Activated CD8-positive, alpha-beta memory T cell treated with anti-CD3 and anti-CD28 coated beads for 24 hours (primary cell): ENCODE measurements at places on chromosomes 13 and 19.

DNA sequence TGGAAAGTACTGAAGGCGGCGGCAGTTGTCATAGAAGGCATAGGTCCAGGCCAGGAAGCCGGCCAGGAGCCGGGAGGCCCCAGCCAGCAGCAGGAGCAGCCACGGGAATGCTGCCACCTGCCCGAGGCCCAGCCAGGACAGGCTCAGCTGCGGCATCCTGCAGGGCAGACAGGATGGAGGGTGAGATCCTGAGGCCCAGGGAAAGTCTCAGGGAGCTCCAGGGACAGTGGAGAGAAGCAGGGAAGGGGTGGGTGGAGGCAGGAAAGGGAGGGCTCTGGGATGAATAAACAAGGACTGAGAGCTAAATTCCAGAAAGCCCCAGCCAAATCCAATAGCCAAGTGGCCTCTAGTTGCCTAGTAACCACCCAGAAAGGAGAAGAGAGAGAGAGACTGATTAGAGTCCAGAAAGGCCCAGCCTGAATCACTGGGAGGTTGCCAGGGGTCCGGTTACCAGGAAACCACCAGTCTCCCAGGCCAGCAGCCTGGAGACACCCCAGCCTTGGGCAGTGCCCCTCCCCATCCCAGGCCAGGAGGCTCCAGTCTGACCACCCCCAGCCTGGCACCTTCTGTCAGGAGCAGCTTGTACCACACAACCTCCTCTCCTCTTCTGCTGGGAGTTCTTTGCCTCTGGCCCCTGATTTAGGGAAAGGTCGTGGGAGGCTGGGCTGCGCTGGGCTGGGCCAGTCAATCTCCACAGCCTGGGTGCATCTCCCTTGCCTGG lies 7.5 kb upstream of the OR10H5 start:
- no peak for DNase-seq

- DNase-seq = no peak
These were observed 989 bp downstream of the ZNF766 start for GRCh38 chr19:52270266-52270885.

GRCh38 chr19:57052081-57052480 lies 67.7 kb upstream of the USP29 start:
- no peak for DNase-seq

DNA sequence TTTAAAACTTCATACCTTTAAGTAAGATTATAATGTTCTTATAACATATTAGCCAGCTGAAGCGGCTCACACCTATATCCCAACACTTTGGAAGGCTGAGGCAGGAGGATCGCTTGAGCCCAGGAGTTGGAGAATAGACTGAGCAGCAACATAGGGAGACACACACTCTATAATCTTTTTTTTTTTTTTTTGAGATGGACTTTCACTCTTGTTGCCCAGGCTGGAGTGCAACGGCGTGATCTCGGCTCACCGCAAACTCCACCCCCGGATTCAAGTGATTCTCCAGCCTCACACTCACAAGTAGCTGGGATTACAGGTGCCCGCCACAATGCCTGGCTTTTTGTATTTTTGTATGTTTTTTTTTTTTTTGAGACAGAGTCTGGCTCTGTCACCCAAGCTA lies 37.3 kb downstream of the SPRYD7 start:
- DNase-seq = no peak

- no peak for DNase-seq
These were observed 142.3 kb downstream of the PCCA start for GRCh38 chr13:100231176-100231575.

- no peak for DNase-seq
These were observed 2.1 kb downstream of the DMKN start for GRCh38 chr19:35511337-35511736.

DNA sequence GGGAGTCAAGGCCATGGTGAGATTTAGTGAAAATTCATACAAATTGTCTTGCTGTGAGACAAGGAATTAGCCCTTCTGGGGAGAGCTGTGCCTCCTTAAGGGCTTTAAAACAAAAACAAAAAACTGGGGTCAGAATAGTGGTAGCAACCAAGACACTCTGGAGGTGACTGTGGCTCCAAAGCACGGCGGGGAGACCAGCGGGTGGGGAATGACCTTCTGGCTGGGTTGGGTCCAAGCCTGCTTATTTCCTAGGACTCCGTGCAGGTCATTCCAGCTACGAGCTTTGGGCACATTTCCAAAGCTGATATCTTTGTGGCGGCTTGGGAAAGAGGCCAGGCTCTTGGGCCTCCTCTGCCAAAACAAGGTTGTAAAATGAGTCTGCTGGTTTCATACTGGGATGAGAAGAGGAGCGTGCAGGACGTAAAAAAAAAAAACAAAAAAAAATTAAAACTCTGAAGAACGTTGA lies 348.3 kb downstream of the UQCRFS1 start:
- no peak for DNase-seq

- no peak for DNase-seq
These were observed 510.5 kb downstream of the IRS2 start for GRCh38 chr13:109275852-109276251.

GRCh38 chr19:49840736-49841249 lies 10.2 kb upstream of the PTOV1 start:
- DNase-seq = no peak

DNA sequence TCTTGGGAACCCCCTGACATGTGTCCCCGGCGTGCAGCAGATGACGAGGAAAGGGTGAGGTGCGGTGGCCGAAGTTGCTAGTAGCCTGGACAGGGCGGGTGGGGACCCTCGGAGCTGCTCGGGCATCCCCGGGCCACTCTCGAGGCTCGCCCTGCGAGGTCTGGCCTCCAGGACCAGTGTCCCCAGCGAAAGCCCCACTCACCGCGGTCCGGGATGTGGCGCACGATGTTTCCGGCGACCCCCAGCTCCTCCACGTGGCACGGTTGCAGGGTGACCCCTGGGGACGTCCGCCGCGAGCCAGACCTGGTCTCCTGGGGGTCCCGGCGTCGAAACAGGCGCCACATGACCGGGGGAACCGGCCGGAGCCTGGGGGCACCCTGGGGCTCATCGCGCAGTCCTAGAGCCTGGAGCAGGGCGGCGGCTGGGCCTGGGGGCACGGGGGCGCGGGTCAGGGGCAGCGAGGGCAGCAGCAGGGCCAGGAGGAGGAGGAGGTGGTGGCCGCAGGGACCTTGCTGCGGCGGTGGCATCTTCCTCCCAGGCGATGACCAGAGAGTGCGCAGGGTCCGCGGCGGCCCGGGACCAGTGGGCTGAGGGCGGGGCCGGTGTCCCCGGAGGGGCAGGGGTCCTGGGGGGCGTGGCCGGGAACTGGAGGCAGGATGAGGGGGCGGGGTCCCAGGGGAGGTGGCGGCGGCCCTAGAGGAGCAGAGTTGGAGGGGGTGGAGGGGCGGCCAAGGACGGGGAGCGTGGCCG lies 26.0 kb downstream of the CERS1 start:
- no peak for DNase-seq

DNA sequence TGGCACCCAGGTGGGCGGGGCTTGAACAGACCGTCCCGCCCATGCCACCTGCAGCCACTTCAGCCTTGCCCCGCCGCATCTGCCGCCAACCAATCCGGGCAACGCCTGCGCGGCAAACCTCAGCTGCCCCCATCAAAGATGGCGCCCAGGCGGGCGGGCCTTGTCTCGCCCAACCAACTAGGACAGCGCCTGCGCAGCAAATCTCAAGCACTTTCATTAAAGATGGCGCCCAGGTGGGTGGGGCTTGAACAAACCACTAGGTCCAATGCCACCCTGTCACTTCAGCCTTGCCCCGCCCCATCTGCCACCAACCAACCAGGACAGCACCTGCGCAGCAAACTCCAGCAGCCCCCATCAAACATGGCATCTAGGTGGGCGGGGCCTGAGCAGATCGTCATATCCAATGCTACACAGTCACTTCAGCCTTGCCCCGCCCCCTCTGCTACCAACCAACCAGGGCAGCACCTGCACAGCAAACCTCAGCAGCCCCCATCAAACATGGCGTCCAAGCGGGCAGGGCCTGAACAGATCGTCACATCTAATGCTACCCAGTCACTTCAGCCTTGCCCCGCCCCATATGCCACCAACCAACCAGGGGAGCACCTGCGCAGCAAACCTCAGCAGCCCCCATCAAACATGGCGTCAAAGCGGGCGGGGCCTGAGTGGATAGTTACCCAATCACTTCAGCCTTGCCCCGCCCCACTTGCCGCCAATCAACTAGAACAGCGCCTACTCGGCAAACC lies 1.4 kb downstream of the PEG3 start:
- DNase-seq = no peak

- no peak for DNase-seq
These were observed 933.8 kb downstream of the PCDH9 start for GRCh38 chr13:66296328-66296727.

- DNase-seq = no peak
These were observed 641.0 kb downstream of the FGF9 start for GRCh38 chr13:22311734-22312404.

DNA sequence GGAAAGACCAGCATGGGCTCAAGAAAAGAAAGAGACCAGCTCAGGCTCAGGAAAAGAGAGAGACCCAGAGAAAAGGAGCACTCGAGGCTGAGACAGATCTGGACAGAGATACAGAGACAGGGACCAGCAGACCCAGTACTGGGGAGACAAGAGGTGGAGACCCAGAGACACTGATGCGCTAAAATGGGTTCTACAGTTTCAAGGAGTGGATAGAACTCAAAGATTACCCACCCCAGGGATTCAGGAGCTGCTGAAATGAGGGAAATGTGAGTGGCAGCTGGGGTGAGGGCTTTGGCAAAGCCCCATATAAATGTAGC lies 609 bp upstream of the ZSCAN18 start:
- DNase-seq = no peak

GRCh38 chr19:46564701-46565100 lies 36.4 kb upstream of the CALM3 start:
- no peak for DNase-seq

- DNase-seq = no peak
These were observed 5.3 kb downstream of the MISP start for GRCh38 chr19:756236-756635.

- no peak for DNase-seq
These were observed 1.4 kb downstream of the TMEM272 start for GRCh38 chr13:51843529-51843928.

- DNase-seq = no peak
These were observed 760.4 kb downstream of the SLITRK1 start for GRCh38 chr13:83121896-83122295.

GRCh38 chr19:47674548-47674947 lies 38.7 kb upstream of the EHD2 start:
- no peak for DNase-seq

DNA sequence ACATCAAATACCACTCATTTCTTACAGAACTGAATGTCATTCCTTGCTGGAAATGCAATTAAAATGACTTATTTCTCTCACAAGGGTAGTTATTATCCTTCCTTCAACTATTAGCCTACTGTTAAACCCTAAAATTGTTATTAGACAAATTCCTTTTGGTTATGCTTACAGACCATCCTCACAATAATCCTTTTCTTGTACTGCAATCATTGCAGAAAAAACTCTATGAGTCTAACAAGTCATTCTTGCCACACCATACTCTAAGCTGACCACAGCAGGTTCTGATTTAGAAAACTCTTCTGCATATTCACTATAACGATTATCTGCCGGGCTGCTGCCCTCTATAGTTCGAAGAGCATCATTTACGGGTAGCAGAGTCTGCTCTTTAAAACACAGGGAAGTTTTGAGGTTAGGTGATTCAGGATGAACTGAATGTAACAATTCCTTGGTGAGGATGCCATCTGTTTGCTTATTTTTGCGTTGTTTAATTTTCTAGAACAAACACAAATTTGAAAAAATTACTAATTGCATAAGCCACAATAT lies 38.2 kb downstream of the MTMR6 start:
- DNase-seq = no peak

DNA sequence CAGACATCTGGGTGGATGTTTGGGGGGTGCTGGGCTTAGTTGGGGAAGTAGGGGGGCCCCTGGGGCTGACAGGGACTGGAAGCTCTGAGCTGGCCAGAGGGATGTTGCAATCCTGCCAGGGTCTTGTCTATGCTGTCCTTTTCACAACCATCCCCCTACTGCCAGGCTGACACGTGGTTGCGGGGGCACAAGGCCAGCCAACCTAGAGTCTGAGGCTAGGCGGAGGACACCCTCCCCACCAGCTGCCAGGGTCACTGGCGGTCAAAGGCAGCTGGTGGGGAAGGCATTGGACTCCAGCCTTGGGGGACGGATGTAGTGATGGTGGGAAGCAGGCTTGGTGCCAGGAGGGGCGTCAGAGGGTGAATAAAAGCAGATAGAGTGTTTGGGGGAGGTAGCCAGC lies 1.6 kb upstream of the APOC1 start:
- no peak for DNase-seq

DNA sequence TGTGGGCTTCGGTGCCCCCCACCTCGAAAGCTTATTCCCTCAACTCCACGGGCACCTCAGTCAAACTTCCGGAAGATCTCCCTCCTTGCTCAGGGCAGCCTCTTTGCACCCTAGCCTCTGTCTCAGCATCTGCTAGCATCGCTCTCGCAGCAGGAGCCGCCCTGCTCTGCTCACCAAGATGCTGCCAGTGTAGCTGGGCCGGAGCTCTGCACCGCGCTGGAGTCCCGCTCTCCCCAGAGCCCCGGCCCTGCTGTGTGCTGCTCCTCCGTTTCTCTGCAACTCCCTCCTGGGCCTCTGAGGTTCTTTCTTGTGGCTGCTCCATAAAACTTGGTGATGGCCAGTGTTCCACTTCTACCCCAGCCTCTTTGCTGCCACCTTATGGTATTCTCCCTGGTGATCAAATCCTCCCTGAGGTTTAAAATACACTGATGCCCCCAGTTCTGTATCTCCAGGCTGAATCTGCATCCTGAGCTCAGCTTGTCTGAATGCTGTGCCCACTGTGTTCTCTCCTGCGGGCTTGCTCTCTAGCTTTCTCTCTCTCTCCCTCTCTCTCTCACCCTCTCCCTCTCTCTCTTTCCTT lies 198.0 kb downstream of the UQCRFS1 start:
- no peak for DNase-seq

- DNase-seq = no peak
These were observed 16.6 kb downstream of the CKM start for GRCh38 chr19:45306040-45306439.

DNA sequence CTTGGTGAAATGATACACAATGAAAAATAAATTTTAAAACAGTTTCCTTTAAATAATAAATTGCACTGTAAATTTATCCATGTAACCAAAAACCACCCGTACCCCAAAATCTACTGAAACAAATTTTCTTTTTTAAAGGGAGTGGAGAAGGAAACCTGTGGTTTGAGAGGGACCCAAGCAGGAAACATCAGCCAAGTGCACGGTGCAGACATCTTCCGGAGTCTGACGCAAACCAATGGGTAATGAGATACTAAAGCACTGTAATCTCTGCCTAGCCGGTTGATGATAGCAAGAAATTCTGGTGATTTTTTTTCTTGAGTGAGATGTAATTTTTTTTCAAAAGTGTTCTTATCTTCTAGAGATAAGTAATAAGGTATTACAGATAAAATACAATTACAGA lies 115.4 kb downstream of the ABCC4 start:
- DNase-seq = no peak

- DNase-seq = no peak
These were observed 318.7 kb upstream of the NBEA start for GRCh38 chr13:34623331-34623730.

- DNase-seq = no peak
These were observed 532.3 kb upstream of the SLITRK5 start for GRCh38 chr13:87138866-87139265.
